ENCODE measurements at places on chromosomes 16 and 17.

GRCh38 chr17:34570506-34570905 lies 8.9 kb upstream of the TMEM132E start:
- no peak overlapping the region for H3K27ac ChIP-seq
- H3K4me3 ChIP-seq: no peak overlapping the region
- H3K27me3 ChIP-seq: peaks cover 13% of the 10 kb centered on the region
- no peaks in the 10 kb centered on the region for H3K4me1 ChIP-seq
- H3K36me3 ChIP-seq: no peaks in the 10 kb centered on the region

DNA sequence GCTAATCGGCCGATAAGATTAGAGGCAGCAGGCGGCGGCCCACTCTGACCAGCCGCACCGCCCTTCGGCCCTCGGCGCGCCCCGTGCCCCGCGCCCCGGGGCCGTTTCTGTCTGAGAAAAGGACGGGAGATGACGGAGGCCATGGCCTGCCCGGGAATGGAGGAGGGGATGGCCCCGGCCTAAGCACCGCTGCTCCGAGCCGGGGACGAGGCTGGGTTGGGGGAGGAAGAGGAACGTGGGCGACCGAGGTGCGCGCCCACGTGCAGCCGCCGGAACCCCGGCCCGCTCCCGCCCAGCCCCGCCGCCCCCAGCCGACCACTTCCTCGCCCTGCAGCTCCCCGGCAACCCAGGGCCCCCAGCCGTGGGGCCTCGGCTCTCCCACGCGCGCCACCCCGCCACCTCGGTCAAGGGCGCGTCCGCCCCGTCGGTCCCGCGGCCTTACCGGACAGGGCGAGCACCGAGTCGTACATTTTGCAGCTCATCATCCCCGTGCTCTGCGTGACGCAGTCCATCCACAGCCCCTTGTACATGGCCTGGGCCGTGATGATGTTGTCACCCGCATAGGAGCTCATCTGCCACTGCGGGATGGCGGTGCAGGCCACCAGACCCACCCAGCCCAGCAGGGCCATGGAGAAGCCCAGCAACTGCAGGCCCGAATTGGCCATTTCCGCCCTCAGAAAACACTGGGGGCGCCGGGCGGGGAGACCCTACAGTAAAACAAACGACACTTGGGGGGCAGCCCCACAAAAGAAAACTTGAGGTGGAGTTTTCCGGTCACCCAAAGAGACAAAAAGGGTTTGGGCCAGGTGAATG lies 693 bp downstream of the CLDN7 start:
- H3K4me1 ChIP-seq: peaks cover 17% of the 10 kb centered on the region
- H3K4me3 ChIP-seq: peak overlapping the region; percentile 73
- no peak overlapping the region for H3K27ac ChIP-seq
- peaks cover 30% of the 10 kb centered on the region for H3K27me3 ChIP-seq
- peaks cover 4% of the 10 kb centered on the region for H3K36me3 ChIP-seq

GRCh38 chr17:7001318-7001961 lies 5.6 kb downstream of the ALOX12 start:
- peaks cover 15% of the 10 kb centered on the region for H3K36me3 ChIP-seq
- H3K4me1 ChIP-seq: peaks cover 22% of the 10 kb centered on the region
- peak overlapping the region; percentile 20 for H3K27ac ChIP-seq
- H3K4me3 ChIP-seq: no peak overlapping the region

- no peak overlapping the region for H3K27ac ChIP-seq
- no peak for DNase-seq
- no peaks in the 10 kb centered on the region for H3K36me3 ChIP-seq
- H3K4me3 ChIP-seq: no peak overlapping the region
- H3K27me3 ChIP-seq: peaks cover 12% of the 10 kb centered on the region
Measured at GRCh38 chr17:48483004-48483403, 47.8 kb downstream of the HOXB1 start.

DNA sequence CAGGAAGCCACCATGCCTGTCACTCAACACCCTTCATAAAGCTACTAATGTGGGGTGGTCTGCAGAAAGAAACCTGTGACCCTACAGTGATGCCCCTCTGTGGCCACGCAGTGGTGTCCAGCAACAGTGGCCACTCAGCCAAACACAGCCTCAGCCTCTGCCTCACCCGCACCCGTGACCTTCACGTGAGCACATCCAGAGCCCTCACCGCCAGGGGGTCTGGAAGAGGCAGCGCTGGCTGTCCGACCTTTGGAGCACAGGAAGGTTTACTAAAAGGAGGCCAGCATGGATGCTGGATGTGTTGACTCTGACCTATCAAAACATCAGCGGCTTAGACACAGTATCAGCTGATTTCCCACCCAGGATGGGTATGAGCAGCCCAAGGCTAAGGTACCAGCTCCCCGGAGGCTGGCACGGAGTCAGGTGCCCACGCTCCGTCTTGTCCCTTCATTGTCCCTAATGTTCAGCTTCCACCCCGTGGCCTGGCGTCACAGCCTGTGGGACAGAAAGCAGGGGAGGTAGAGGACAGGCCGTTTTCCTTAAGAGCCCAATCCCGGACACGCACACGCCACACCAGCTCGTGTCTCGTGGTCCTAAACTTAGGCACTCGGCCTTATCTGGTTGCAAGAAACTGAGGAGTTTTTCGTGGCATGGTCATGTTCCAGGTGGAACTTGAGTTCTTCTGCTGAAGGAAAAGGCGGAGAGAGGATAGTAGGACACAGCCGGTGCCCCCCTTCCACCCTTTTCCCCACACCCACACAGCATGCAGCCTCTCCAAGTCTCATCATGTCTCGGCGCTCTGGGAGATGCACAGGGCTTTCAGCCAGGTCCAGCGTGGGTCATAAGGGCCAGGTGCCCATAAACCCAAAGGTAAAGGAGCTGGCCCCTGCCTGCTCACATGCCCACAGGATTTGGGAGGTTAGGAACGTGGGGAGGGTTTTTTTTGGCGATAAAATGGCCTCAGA lies 49.7 kb upstream of the ENDOV start:
- no peak overlapping the region for H3K27ac ChIP-seq
- H3K27me3 ChIP-seq: peaks cover 25% of the 10 kb centered on the region
- peaks cover 81% of the 10 kb centered on the region for H3K36me3 ChIP-seq
- H3K4me1 ChIP-seq: no peaks in the 10 kb centered on the region
- DNase-seq: no peak

DNA sequence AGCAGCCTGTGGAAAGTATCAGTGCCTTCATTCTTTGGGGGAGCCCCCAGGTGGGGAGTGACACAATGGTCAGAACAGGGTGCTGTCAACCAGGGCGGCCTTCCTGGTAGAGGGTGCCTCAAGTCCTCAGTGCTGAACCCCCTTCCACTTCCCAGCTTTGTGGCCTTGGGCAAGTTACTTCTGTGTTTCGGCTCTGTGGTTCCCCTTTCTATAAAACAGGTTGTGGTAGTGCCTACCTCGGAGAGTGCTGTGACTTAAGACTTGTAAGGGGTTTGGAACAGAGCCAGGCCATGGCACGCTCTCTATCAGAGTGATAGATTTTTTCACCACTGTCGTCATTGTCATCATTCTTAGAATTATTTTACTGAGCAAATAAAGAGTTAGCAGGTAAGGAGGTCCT lies 141.1 kb downstream of the CCDC182 start:
- peaks cover 92% of the 10 kb centered on the region for H3K4me1 ChIP-seq
- peak overlapping the region; percentile 90 for H3K4me3 ChIP-seq
- peak overlapping the region; percentile 98 for H3K27ac ChIP-seq
- no peaks in the 10 kb centered on the region for H3K36me3 ChIP-seq

DNA sequence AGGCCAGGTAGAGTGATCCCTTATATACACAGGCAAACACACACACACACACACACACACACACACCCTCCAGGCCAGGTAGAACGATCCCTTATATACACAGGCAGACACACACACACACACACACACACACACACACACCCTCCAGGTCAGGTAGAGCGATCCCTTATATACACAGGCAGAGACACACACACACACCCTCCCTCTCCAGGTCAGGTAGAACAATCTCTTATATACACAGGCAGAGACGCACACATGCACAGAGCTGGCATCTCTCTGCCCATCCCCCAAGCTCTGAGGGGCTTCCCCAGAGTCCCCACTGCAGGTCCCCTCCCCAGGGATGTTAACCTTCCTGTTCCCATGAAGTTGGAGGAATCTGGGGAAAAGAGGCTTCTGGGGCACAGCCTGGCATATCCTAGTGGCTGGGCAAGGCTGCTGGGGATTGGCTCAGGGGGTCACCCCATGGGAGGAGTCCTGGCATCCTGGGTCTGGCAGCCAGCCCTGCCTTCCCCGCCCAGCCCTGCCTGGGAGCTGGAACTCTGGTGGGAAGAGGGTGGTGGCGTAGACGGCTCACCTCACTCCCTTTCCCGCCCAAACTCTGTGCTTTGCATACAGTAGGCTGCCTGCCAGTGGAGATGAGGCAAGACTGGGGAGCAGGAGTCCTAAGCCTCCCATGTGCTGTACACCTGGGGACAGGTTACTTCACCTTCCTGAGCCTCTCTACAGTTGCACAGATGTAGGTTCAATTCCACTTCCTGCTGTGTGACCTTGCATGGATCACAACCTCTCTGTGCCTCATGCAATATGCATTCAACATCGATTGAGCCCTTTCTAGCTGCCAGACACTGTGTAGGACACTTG lies 41.8 kb downstream of the TEKT5 start:
- no peaks in the 10 kb centered on the region for H3K36me3 ChIP-seq
- H3K4me3 ChIP-seq: no peak overlapping the region
- no peaks in the 10 kb centered on the region for H3K4me1 ChIP-seq
- no peak for DNase-seq

DNA sequence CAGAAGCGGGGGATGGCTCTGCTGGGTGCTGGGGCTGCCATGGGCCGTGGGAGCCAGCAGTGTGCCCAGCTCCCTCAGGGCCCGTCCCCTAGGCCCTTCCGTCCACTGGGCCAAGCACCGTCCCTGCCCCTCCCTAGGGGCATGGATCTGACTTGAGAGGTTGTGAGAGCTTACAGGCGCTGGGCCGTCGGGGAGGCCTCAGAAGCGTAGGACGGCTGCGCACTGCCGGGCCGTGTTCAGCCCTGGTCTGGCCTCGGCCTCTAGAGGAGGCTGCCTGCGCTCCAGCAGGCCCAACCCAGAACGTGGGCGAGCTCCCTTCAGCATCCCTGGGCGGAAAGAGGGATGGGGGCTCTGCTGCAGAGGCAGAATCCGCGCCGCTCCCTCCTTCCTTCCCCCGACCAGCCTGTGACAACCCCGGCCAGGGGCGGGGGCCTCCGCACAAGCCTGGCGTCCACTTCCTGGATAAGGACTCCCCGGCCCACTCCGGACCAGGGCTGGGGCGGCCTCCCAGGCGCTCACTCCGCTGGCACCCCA lies 685 bp upstream of the MPG start:
- H3K4me1 ChIP-seq: peaks cover 40% of the 10 kb centered on the region
- DNase-seq: peak; percentile 45
- H3K27ac ChIP-seq: peak overlapping the region; percentile 64
- peak overlapping the region; percentile 81 for H3K4me3 ChIP-seq
- peaks cover 2% of the 10 kb centered on the region for H3K27me3 ChIP-seq

DNA sequence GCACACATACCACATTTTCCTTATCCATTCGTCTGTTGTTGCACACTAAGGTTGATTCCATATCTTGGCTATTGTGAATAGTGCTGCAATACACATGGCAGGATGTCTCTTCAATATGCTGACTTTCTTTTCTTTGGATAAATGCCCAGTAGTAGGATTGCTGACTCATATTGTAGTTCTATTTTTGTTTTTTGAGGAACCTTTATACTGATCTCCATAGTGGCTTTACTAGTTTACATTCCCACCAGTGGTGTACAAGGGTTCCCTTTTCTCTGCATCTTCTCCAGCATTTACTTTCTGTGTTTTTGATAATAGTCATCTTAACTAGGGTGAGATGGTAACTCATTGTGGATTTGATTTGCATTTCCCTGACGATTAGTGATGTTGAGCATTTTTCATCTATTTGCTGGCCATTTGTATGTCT lies 118.1 kb downstream of the STXBP4 start:
- peaks cover 12% of the 10 kb centered on the region for H3K36me3 ChIP-seq
- DNase-seq: no peak
- H3K27me3 ChIP-seq: no peaks in the 10 kb centered on the region
- no peak overlapping the region for H3K4me3 ChIP-seq
- no peak overlapping the region for H3K27ac ChIP-seq
- H3K4me1 ChIP-seq: peaks cover 31% of the 10 kb centered on the region

DNA sequence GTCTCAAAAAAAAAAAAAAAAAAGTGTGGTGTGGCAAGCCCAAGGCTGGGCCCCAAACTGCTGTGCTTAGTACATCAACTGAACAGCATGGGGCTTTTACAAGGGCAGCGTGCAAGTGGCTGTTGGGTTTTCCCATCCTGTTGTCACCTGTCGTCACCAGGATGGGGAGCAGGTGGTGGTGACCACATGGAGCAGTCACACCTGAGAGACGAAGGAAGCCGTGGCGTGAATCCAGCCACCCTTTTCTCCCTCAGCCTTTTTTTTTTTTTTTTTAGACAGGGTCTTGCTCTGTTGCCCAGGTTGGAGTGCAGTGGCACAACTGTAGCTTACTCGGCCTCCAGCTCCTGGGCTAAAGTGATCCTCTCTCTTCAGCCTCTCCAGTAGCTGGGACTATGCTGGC lies 4.1 kb upstream of the MRPL58 start:
- no peak for DNase-seq
- no peak overlapping the region for H3K4me3 ChIP-seq
- peaks cover 2% of the 10 kb centered on the region for H3K27me3 ChIP-seq
- H3K36me3 ChIP-seq: no peaks in the 10 kb centered on the region
- no peak overlapping the region for H3K27ac ChIP-seq

DNA sequence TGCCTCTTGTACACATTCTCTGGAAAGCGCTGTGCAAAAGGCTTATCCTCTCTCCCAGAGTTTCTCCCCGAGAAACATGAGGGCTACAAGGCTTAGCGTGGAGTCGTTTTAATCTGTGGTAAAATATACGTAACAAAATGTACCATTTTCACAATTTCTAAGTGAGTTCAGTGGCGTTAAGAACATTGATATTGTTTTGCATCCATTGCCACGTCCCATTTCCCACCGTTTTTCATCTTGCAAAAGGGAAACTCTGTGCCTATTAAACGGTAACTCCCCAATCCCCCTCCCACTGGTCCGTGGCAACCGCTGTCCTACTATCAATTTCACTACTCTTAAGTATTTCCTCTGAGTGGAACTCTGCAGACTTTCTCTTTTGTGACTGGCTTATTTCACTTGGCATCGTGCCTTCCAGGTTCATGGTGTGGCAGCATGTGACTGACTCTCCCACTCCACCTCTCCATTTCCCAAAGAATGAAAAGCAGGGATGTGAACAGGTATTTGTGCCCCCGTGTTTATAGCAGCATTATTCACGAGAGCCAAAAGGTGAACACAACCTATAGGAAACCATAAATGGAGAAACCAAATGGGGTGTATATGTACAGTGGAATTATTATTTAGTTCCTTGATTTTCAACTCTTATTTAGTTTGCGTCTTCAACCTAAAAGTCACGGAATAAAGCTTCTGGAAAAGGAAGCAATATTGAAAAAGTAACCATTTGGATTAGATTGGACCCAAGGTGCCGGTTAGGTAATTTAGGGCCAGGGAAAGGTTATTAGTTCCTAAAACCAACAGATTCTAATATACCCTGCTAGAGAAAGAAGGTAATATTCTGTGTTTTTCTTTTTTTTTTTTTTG lies 1.1 kb upstream of the USP32 start:
- peaks cover 13% of the 10 kb centered on the region for H3K27me3 ChIP-seq
- peak overlapping the region; percentile 98 for H3K27ac ChIP-seq
- H3K36me3 ChIP-seq: no peaks in the 10 kb centered on the region
- DNase-seq: peak; percentile 10
- peak overlapping the region; percentile 97 for H3K4me3 ChIP-seq
